NCI-H69 (cell line): ENCODE measurements at places on chromosomes 5 and 9.

GRCh38 chr5:14342306-14342705 lies 199.2 kb downstream of the TRIO start:
- DNase-seq, result no peak

DNA sequence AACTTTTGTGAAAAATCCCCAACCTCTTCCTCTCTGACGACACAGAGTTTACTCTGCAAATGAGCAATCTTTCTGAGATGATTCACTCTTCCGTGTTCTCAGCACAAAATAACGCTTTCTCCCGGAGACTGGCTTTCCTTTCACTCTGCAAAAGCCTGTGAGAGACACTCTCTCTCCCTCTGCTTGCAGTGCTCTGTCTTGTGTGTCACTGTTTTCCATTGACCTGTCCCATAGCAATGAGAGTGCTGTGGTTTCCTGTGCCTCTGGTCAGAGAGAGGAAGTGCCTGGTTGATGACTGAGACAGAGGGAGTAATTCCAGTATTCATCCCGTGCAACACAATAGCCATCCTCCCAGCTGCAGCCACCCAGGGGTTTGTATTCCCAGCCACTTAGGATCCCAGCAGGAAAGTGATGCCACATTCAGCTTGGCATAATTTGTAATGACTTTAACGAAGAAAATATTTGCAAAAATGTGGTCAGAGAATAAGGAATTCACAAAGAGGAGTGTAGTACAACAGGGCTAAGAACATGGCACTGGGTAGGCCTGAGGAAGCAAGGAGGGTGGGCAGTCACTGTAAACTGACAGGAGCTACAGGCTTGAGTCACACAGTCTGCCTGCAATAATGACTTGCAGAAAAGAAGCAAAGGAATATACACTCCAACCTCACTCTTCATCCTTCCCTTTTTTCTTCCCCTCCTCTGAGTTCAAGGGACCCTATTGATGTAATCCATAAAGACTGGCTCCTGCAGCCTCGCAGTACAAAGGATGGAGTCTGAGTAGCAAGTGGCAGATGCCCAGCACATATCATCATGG lies 463.5 kb upstream of the RGMB start:
- DNase-seq, result peak; percentile 87

DNA sequence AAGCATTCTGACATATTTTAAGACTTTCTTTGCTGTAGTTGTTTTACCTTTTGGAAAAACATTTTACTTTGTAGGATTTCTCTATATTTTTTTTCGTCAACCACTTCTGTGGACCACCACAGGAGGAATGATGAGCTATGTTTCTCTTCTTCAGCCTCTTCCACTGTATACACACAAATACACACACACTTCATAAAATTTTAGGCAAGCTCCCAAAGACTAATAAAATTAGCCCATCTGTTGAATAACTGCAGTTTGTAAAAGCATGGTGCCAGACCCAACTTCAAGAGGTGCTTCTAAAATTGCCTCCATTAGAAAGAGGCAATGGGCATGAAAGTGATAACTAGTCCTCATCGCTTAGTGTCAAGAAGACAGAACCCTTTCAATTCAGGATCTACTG lies 4.1 kb upstream of the CEP120 start:
- no peak for DNase-seq

- no peak for DNase-seq
These were observed 303.7 kb upstream of the PAPPA start for GRCh38 chr9:115849679-115850412.

DNA sequence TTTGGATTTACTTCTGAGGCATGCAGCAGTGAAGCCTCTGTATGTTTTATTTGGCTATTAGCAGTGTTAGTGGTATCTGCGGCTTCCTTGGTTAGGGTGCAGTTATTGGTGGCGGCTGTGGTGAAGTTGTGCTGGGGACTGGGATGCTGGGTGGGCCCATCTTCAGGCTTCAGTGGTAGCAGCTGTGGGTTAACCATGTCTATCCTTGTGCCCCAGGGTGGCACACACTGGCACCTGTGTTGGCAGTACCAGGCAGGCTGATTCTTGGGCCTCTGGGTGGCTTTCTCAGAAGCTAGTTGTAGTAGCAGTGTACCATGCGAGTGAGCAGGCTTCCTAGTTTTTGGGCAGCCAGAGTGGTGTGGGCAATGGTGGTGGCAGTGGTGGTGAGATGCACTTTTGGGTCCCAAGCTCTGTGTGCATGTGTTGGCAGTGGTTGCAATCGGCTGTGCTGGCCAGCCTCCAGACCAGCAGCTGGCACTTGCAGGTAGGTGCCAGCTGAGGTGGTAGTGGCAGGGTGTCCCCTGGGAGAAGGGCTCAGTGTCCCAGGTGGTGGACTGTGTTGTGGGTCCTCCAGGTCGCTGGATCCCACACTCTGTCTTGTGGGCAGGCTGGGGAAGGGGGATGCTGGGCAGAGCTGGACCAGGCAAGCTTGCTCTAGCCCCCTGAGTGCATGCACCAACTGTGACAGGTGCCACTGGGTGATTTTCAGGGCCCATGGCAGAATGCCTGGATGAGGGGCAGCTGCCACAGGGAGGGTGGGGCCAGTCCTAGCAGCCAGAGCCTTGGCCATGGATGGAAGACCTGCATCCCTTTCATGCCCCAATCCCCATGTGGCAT lies 13.6 kb downstream of the AHRR start:
- DNase-seq, result no peak

DNA sequence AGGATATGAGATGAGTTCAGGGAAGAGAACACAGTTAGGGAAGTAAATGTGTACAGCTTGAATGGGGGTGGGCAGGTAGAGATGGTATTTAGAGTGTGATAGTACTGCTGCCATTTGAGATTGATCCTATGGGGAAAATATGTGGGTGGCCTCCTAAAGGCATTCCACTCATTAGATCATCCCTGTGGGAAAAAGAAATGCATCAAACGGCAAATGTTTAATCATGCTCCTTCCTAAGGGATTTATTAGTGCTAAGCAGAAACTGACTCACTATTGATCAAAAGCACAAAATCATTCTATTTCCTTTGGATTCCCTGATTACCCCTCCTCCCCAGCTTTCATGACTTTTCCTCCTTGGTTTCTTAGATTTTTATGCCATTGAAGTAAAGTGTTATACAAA lies 36.4 kb upstream of the SMC5 start:
- DNase-seq, result no peak

GRCh38 chr5:10329820-10330481 lies 22.2 kb upstream of the CMBL start:
- DNase-seq, result peak; percentile 93

- peak; percentile 88 for DNase-seq
These were observed 13.0 kb downstream of the SLC4A9 start for GRCh38 chr5:140372971-140373487.

- no peak for DNase-seq
These were observed 341.8 kb downstream of the NFIB start for GRCh38 chr9:13971966-13972655.

DNA sequence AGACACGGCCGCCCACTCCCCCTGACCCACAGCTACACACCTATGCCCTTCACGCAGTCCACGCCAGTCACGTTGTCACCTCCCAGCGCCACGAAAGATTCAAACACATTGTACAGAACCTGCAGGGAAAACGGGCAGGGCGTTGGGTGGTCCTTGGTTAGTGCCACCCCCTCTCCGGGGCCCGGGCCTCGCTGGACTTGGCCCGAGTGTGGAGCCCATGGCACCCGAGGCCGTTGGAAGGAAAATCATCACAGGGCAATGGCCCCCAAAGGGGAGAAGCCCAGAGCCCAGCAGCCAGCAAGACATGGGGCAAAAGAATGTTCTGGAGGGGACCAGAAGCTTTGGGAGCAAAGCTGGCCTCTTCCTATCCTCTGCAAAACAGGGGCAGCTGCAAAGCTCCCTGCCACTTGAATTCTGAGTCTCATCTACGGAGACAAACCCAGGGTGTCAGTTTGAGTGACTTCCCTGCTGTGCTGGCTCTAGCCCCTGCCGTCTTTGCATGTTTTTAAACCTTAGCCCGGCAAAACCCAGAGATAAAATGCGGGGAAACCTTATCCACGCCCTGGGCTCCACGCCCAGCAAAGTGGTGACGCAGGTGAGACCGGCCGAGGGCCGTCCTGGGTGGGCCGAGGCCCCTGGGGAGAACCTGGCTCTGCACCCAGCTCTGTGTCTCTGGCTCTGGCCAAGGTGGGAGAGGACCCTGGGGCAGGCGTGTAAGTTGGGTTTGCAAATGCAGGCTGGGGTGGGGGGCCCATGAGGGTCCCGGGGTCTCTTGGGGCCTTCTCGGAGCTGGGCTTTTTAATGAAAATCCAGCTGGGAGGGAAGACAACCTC lies 38.9 kb downstream of the SLC9A3 start:
- DNase-seq, result peak; percentile 22

DNA sequence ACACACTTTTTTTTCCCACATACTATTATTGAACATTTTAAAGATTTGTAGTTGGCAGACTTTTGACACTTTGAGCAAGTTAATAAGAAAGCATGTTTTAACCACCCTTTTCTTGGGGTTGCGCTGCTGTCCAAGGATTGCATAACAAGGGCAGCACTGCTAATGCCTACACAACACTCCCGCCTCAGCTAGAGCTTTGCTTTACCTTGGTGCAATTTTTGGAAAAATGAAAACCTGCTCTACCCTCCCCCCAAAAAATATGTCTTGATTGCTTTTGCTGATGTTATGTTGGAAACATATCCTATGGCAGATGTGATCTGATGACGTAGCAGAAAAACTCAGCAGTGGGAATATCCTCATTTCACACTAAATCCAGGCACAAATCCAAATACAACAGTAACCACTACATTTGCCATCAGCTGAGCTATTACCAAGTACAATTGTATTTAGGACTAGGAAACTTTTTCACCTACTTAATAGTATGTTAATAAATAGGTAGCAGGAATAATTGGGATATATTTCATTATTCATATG lies 51.5 kb downstream of the UBE2R2 start:
- DNase-seq, result no peak

- peak; percentile 98 for DNase-seq
These were observed 30.8 kb upstream of the REEP2 start for GRCh38 chr5:138408023-138408422.
